ENCODE measurements at places on chromosomes 11 and 22. TPM values are rescaled to one million over a fixed set of nuclear protein-coding genes. Genes with fewer than 3 reads are reported as not detected.

RFPL3 gene
- not detected for total RNA-seq

PKDREJ gene
- total RNA-seq = 0.15 TPM

TRPM5 gene
- not detected for total RNA-seq

NPTXR gene
- total RNA-seq = 16.5 TPM

ME3 gene
- total RNA-seq = 29.4 TPM

MMP13 gene
- total RNA-seq = not detected

Measured in aorta (tissue), 5 donors.